ENCODE measurements at places on chromosomes 16 and 17.

- DNase-seq: no peak
Measured at GRCh38 chr16:84107921-84108320, 8.8 kb downstream of the MBTPS1 start.

DNA sequence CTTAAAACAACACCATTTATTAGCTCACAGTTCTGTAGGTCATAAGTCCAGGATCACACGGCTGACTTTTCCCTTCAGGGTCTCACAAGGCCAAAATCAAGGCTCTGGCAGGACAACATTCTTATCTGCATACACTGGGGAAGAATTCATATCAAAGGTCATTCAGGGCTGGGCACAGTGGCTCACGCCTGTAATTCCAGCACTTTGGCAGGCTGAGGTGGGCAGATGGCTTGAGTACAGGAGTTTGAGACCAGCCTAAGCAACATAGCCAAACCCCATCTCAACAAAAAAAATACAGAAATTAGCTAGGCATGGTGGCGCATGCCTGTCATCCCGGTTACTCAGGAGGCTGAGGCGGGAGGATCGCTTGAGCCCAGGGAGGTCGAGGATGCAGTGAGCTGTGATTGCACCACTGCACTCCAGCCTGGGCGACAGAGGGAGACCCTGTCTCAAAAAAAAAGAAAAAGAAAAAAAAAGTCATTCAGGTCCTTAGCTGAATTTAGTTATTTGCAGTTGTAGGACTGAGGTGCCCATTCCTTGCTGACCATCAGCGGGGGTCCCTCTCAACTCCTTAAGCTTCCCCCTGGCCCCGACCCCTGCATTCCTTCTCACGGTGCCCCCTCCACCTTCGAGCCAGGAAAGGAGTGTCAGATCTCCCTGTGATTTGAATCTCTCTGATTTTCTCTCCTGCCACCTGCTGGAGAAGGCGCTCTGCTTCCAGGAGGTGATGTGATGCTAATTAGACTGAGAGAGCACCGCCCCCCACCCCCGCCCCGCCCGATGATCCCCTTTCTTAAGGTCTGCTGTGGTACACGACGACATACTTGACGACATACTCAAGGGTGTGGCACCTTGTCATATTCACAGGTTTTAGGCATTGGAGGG, 91.8 kb upstream of the CLEC18A start:
- DNase-seq: no peak

DNA sequence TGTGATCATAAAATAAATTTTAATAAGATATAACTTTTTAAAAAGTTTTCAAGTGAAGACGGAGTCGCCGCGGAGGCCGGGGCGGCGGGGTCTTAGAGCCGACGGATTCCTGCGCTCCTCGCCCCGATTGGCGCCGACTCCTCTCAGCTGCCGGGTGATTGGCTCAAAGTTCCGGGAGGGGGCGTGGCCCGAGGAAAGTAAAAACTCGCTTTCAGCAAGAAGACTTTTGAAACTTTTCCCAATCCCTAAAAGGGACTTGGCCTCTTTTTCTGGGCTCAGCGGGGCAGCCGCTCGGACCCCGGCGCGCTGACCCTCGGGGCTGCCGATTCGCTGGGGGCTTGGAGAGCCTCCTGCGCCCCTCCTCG, at the start of gene FOXC2:
Gene FOXC2, plus strand, starts transcription at position 229 of the 365 bp plus-strand sequence. CDS start 507 bp downstream, outside the sequence.
- DNase-seq: peak; percentile 90

GRCh38 chr17:18910881-18911280, 41.1 kb upstream of the SLC5A10 start:
- DNase-seq: no peak

DNA sequence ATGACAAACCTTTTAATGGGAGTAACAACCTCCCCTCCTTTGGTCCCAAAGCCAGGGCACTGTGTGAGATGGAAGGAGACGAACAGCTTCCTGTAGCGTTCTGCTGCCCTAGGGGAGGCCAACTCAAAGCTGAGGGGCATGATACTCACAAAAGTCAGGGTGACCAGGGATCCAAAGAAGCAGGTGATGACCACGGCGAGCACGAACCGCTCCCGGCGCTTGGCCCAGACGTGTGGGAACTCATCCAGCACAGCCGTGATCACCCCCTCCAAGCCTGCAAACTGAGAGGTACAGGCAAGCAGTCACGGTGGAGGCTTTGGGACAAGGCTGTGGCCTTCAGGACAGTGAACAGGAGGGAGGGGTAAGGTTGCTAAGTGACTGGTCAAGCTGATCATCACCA, 25.1 kb downstream of the SLC6A4 start:
- DNase-seq: no peak

DNA sequence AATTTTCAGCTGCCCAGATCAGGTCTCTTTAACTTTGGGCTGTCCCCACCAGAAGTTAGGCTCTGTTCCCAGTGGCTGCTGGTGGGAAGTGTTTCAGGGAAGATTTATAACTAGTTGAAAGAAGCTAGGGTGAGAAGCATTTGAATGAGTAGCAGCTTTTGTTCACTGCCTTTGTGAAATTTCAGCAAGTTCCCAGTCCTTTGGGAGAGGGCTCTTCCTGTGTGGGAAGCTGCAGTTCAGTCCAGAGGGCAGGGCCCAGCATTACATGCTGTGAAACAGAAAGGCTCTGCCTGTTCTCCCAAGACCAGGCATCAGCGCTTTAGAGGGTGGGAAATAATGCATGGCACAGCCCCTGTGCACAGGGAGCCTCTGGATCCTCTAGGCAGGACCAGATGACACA, 17.8 kb downstream of the PROCA1 start:
- DNase-seq: no peak

GRCh38 chr16:3889059-3889458, 8.5 kb upstream of the CREBBP start:
- DNase-seq: no peak

- no peak for DNase-seq
Measured at GRCh38 chr16:56279132-56279531, 87.8 kb downstream of the GNAO1 start.

DNA sequence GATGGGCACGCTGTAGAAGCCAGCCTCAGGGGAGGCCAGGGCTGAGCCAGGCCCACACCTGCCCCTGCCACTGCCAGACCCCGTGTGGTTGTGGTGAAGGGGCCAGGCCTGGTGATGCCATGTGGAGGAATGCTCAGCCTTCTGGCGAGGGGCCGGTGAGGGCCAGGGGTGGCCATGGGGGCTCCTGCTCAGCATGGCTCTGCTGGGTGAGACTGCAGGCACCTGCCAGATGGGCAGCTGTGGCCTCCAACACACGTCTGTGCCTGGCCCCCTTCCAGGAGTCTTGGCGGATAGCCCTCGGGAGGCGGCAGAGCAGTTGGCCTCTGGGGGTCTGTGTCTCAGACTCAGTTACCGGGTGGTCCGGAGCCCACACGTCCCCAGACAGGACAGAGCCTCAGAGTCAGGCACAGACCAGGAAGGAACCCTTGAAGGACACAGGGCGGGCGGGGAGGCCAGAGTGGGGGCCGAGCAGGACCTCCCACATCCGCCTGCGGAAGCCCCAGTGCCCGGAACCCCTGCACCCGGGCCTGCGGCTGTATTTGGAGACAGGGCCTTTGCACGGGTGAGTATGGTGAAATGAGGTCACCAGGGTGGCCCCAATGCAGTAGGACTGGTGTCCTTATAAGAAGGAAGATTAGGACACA, 22.5 kb upstream of the CHMP6 start:
- no peak for DNase-seq

- peak; percentile 78 for DNase-seq
Measured at GRCh38 chr16:57167953-57168352, 17.9 kb downstream of the PSME3IP1 start.

Data from muscle of back (tissue), 13 donors.